ENCODE measurements at places on chromosomes 6 and 20. TPM values are rescaled to one million over a fixed set of nuclear protein-coding genes. Genes with fewer than 3 reads are reported as not detected.
A peak's percentile ranks its signal among the peaks of the same experiment; 100 is the strongest.

- no peak for DNase-seq
Observed at GRCh38 chr6:147728903-147729302, 220.4 kb downstream of the SAMD5 start.

DNA sequence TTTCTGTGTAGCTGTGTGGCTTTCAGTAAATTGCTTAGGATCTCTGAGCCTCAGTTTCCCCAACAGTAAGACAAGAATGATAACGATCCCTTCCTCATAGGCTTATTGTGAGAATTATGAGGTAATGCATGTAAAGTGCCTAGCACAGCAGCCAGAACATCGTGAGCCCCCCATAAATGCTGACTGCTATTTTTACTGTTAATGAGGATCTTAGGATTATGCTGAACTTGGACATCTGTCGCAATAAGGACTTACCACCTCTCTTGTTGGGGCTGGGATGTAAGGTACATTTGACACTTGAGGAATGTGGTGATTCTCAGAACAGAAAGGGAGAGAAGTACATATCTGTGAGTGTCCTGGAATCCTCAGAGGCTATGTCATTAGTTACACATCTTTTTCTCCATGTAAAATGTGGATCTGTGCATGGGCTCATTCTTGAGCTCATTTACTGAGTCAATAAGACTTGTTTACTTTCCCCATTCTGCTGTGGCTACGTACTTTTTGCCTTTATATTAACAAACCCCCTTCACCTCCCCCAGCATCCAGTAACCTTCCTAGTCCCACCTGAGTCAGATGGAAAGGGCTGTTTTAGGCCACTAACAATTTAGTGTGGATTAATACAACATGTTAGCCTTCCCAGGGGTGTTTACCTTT, 64.4 kb upstream of the PLEKHG1 start:
- DNase-seq: no peak

GRCh38 chr20:54267483-54268003, 59.7 kb downstream of the PFDN4 start:
- DNase-seq: no peak

DNA sequence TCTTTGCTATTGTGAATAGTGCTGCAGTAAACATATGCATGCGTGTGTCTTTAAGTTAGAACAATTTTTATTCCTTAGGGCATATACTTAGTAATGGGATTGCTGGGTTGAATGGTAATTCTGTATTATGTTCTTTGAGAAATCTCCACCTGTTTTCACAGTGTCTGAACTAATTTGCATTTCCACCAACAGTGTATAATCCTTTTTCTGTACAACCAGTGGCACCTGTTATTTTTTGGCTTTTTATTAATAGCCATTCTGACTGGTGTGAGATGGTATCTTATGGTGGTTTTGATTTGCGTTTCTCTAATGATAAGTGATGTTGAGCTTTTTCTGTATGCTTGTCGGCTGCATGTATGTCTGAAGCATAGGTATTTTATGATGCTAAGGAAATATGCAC, 820.8 kb upstream of the MAP3K7 start:
- no peak for DNase-seq

DNA sequence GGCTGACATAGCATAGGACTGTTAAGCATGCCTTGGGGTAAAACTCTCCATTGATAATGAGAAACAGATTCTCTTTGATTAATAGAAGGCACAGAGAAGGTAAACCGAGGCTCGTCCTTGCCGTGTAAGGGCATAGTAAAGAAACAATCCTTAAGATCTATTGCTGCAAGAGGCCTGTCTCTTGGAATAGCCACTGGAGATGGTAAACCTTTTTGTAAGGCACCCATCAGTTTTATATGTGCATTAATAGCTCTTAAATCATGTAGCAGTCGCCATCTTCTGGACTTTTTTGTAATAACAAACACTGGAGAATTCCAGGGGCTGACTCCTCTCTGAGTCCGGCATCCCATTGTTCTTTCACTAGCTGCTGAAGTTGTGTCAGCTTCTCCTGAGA, 8.4 kb upstream of the ABHD12 start:
- DNase-seq: no peak

- DNase-seq: no peak
Observed at GRCh38 chr20:44181611-44182010, 5.4 kb downstream of the JPH2 start.

DNA sequence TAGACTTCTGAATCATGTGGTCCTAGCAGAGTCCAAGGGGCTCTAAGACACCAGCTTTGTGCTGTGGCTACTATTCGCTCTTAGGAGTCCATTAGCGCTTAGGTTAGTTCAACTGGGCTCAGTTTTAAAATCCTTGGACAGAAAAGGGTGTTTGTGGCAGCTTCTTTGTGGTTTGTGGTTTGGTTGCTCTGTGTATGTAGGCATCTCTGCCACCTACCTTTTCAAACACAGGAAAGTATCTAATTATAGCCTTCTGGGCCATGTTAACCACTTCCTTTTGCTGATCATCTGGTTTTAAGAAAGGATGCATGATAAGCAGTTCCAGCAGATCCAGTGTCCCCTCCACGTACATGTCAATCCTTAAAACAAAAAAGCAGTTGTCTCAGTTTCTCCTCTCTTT, 10.8 kb downstream of the GSTA4 start:
- no peak for DNase-seq

GRCh38 chr6:28008053-28008452, 51.0 kb downstream of the OR2B6 start:
- no peak for DNase-seq

DNA sequence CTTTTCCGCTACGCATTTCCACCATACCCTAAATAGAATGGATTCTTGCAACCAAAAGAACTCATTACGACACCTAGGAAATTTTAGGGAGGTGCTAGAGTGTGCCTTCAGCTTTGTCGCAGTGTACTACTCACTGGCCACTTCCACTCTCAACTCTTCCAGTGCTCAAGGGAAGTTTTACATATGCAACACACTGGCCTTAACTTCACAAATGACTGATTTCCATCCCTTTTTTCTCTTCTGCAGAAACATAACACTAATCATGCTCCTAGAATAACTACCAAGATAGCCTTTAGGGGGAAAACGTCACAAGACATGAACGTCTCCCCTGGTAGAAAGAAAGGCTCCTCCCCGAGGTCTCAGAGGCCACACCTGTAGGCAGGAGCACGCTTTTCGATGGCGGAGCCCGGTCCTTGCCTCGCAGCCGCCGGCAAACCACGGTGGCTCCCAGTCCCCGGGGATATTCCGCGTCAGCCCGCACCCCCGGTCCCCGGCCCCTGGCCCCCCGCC, 584 bp downstream of the LYRM4 start:
- peak; percentile 74 for DNase-seq

DNA sequence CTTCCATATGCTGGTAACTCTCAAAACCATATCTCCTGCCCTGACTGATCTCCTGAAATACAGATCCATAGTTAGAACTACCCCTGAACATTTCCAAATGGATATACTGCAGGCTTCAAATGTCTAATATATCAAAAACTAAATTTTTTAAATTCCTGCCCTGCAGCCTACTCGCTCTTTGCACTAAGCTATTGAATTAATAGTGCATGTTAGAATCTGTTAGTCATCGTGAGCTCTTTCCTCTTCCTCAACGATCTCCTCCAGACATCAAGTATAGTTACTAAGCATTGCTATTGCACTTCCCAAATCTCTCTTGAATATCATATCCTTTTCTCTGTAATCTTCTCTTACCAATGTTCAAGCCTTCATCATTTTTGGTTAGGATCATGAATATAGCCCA, 26.0 kb upstream of the RSPO3 start:
- DNase-seq: no peak

DNA sequence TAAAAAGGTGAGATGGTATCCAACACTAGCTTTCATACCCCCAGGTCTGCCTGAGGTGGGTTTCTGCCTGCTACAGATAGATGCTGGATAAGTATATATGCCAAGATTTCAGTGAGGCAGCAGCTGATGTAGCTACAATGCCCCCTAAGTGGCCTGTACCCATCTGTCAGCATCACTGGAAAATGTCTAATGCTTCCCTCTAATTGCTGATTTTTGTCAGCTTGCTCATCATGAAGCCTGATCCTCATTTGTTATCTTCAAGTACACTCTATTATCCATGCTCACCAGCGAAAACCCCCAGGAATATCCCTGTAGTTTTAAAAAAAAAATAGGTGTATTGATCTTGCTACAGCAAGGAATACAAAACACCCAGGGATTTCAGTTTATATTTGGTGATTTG, 32.2 kb downstream of the OPRM1 start:
- no peak for DNase-seq

DNA sequence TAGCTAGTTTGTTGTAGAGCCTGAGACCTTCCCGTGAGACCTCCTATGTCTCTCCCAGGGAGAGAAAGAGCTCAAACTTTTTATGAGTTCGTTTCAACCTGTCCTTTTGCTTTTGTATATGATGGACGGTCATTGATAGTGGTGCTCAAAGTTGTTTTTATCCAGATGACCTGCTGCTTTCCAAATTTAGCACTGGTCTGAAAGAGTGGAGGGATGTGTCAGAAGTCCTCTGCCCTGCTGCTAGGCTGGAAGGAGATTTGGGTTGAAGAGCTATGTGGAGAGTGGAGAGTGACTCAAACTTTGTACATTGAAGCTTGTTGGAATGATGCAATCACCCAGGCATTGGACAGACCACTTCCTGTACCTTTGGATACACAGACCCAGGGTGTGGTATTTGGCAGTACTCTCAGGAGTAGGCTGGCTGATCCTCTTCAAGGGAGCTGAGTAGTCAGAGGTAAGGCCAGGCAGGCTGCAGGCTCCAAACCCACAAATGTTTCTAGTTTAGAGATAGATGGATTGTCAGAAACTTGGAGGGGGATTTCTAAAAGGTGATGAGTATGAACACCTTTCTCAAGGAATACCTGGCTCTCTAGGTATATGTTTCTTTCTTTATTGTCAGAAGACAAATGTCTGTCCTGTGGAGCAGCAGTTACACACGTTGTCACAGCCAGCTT, 49.4 kb upstream of the RREB1 start:
- DNase-seq: no peak

DNA sequence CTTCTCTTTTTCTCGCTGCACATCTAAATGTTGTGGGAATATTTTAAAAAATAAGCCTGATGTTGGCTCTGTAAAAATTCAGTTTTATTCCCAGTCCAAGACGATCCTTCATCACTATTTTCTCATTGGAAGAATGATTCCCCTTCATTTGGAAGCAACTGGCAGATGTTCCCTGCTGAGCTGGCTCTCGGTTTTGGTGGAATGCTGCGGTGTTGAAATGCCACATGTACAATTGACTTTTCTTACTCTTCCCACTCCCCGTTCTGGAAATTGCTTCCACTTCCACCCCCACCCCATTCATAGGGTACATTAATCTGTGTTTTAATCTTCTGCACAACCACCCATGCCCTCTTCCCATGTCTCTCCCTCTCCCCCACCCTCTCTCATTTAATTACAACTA, 496.3 kb upstream of the MAP3K7 start:
- no peak for DNase-seq

- no peak for DNase-seq
Observed at GRCh38 chr20:56769921-56770600, 141.0 kb downstream of the TFAP2C start.

DNA sequence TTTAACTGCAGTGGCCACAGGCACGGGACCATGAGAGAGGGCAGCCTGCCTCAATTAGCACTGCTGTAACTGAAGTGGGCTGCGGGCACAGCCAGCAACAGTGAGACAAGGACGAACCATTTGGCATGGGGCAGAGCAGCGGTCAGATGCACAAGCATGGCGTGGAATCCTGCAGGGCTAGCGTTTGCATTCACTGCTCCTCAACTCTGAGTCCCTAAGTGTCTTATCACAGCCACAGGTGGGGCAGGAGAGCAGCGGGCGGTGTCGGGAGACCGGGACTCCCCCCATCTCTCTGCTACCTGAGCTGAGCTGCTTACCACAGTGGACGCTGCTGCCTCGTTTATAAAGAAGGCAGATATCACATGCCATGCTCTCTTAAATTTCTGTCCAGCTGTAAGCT, 31.3 kb upstream of the PDE10A start:
- no peak for DNase-seq

DNA sequence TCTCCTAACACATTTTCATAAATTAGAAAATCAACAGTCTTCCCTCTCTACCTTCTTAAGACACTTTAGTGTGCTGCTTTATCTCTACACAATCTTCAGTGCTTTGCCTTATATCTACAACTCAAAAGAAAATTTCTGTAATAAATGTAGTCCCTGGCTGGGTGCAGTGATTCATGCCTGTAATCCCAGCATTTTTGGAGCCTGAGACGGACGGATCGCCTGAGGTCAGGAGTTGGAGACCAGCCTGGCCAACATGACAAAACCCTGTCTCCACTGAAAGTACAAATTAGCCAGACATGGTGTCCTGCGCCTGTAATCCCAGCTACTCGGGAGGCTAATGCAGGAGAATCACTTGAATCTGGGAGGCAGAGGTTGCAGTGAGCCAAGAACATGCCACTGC, 9.7 kb upstream of the EDN1 start:
- DNase-seq: no peak

DNA sequence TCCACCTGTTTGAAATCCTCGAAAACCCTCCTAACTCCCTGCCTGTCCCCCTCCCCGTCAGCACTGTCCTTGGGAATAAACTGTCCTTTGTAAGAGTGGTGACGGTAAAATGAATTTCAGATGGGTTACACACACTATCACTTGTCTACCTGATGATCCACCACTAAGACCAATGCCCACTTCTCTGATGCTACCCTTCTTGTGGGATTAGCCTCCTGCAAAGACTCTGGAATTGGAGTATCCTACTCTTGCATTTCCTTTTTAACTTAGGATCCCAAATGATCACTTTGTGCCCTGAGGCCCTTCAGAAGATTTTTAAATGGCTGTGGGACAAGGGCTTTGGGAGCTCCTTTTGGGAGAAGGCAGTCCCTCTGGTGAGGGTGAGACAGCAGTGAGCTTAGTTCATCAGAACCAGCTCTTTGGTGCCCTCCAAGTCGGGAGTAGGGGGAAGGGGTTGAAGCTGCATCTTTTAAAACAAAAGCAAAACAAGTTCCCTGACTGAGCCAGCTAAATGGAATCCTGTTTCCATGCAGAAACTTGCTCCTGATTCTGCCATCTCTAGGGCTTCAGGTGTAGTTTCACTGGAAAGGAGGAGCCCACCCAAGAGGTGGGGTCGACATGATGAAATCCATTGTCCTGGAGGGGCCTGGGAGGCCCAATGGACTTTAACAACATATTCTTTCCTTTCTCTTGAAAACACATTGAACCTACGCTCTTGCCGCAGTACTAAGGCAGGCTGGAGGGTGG, 86.5 kb downstream of the ASXL1 start:
- peak; percentile 18 for DNase-seq

Gene CALHM5
- 5.3 TPM for total RNA-seq

Gene FAM184A
- 7.8 TPM for total RNA-seq

Gene APCDD1L
- 0.53 TPM for total RNA-seq

Gene HFE
- 13.9 TPM for total RNA-seq

Gene POM121L2
- total RNA-seq: not detected

Gene ADTRP
- total RNA-seq: 0.76 TPM

Gene DSP
- total RNA-seq: 7.2 TPM

Gene EDN1
- 35.0 TPM for total RNA-seq

Gene EPHA7
- 2.6 TPM for total RNA-seq

Gene GPR63
- total RNA-seq: 0.49 TPM

Gene GSTA2
- total RNA-seq: not detected

Gene VNN1
- total RNA-seq: 1.2 TPM

Gene PERP
- total RNA-seq: 22.9 TPM

Gene FOXS1
- 25.0 TPM for total RNA-seq

Gene CCN6
- total RNA-seq: 0.18 TPM

Gene ADGB
- total RNA-seq: 0.31 TPM

Gene FHL5
- total RNA-seq: 13.2 TPM
